Mesendoderm (in vitro differentiated cells): ENCODE measurements at places on chromosomes 13 and 19.

GRCh38 chr19:54155694-54156093, 3.8 kb downstream of the LENG1 start:
- H3K4me1 ChIP-seq, result no peaks in the 10 kb centered on the region
- no peak overlapping the region for H3K4me3 ChIP-seq
- H3K36me3 ChIP-seq, result peaks cover 22% of the 10 kb centered on the region
- DNase-seq, result peak; percentile 48

GRCh38 chr13:40187841-40188591, 478.4 kb downstream of the FOXO1 start:
- peaks cover 3% of the 10 kb centered on the region for H3K4me1 ChIP-seq
- H3K36me3 ChIP-seq, result no peaks in the 10 kb centered on the region
- DNase-seq, result no peak

- no peak overlapping the region for H3K4me3 ChIP-seq
- DNase-seq, result no peak
- H3K36me3 ChIP-seq, result peaks cover 5% of the 10 kb centered on the region
- H3K4me1 ChIP-seq, result no peaks in the 10 kb centered on the region
- H3K27ac ChIP-seq, result no peak overlapping the region
- no peaks in the 10 kb centered on the region for H3K27me3 ChIP-seq
Observed at GRCh38 chr19:14149509-14149994, 13.2 kb upstream of the ASF1B start.

DNA sequence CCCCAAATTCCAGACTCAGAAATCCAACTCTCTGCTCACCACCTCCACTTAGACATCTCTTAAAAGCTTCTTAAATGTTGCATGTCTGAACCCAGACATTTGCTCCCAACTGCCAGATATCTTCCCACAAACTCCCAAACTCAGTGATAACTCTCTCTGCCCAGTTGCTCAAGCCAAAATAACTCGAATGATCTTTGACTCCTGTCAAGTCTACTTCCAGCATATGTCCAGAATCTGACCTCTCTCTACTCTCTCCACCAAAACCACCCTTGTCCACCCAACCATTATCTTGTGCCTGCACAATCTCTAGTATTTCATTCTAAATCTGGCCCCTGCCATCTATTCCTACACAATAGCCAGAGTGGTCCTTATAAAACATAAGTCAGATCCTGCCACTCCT, 99.3 kb downstream of the FGF14 start:
- no peak overlapping the region for H3K4me3 ChIP-seq
- H3K36me3 ChIP-seq, result no peaks in the 10 kb centered on the region
- no peaks in the 10 kb centered on the region for H3K4me1 ChIP-seq
- no peak for DNase-seq
- no peak overlapping the region for H3K27ac ChIP-seq

GRCh38 chr19:10898633-10899032, 27.3 kb downstream of the CARM1 start:
- no peaks in the 10 kb centered on the region for H3K4me1 ChIP-seq
- no peak overlapping the region for H3K27ac ChIP-seq
- H3K36me3 ChIP-seq, result no peaks in the 10 kb centered on the region
- H3K4me3 ChIP-seq, result no peak overlapping the region
- DNase-seq, result no peak

GRCh38 chr13:80166352-80166751, 174.6 kb downstream of the SPRY2 start:
- H3K36me3 ChIP-seq, result no peaks in the 10 kb centered on the region
- no peaks in the 10 kb centered on the region for H3K4me1 ChIP-seq
- H3K27ac ChIP-seq, result no peak overlapping the region
- DNase-seq, result no peak
- H3K4me3 ChIP-seq, result no peak overlapping the region
- H3K27me3 ChIP-seq, result no peaks in the 10 kb centered on the region

- no peak for DNase-seq
- H3K4me3 ChIP-seq, result no peak overlapping the region
- H3K27me3 ChIP-seq, result no peaks in the 10 kb centered on the region
- no peak overlapping the region for H3K27ac ChIP-seq
- H3K4me1 ChIP-seq, result no peaks in the 10 kb centered on the region
- no peaks in the 10 kb centered on the region for H3K36me3 ChIP-seq
Observed at GRCh38 chr13:37601648-37602440, 3.3 kb upstream of the POSTN start.

GRCh38 chr19:51810223-51810622, 15.3 kb downstream of the FPR3 start:
- no peak for DNase-seq
- no peaks in the 10 kb centered on the region for H3K27me3 ChIP-seq
- no peak overlapping the region for H3K4me3 ChIP-seq
- no peak overlapping the region for H3K27ac ChIP-seq
- H3K4me1 ChIP-seq, result peaks cover 2% of the 10 kb centered on the region

- no peaks in the 10 kb centered on the region for H3K36me3 ChIP-seq
- no peak overlapping the region for H3K27ac ChIP-seq
- H3K4me3 ChIP-seq, result no peak overlapping the region
- H3K27me3 ChIP-seq, result no peaks in the 10 kb centered on the region
Observed at GRCh38 chr13:28031220-28031895, 42.9 kb upstream of the URAD start.

- H3K36me3 ChIP-seq, result peaks cover 5% of the 10 kb centered on the region
- H3K4me1 ChIP-seq, result peaks cover 2% of the 10 kb centered on the region
- peak overlapping the region; percentile 45 for H3K4me3 ChIP-seq
- no peaks in the 10 kb centered on the region for H3K27me3 ChIP-seq
- H3K27ac ChIP-seq, result no peak overlapping the region
- no peak for DNase-seq
Observed at GRCh38 chr19:49666120-49666444, 349 bp downstream of the BCL2L12 start.

DNA sequence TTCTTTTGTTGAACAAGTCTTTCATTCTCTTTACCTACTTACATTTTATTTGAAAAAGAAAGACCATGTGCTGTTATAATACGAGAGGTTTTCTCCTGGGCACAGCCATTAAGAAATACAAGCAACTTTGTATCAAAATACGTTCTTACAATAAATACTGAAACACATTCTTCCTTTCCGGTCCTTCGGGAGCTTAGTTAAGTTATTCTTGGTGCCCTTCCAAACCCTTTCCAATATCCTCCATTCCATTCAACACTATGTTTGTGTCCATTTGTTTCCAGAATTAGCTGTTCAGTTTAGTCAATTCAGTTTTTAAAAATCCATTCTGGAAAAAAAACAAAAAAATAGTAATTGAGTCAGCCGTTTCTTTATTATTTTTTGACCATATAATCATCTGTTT, 746.8 kb upstream of the SLC10A2 start:
- no peak overlapping the region for H3K4me3 ChIP-seq
- no peaks in the 10 kb centered on the region for H3K36me3 ChIP-seq
- DNase-seq, result no peak
- no peak overlapping the region for H3K27ac ChIP-seq

DNA sequence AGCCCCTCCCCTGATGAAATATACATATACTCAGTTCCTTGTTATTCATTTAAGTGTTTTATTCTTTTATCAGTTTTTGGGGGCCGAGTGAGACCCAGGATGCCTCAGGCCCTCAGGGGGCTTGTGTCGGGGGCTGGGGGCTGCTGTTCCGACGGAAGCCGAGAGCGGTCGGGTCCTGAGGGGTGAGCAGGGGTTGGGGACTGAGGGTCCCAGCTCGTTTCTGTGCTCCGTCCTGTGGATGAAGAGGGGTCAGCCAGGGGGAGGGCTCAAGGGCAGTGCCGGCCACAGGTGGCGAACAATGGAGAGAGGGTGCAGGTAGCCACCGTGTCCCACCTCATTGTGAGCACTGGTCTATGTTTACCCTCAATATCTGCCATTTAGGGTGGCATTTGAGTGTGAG, 1.9 kb downstream of the PCP2 start:
- H3K27ac ChIP-seq, result no peak overlapping the region
- DNase-seq, result no peak

- no peaks in the 10 kb centered on the region for H3K27me3 ChIP-seq
- H3K27ac ChIP-seq, result no peak overlapping the region
- no peaks in the 10 kb centered on the region for H3K36me3 ChIP-seq
- peak; percentile 59 for DNase-seq
- H3K4me3 ChIP-seq, result no peak overlapping the region
Observed at GRCh38 chr19:39212375-39212742, 8.3 kb upstream of the SYCN start.

DNA sequence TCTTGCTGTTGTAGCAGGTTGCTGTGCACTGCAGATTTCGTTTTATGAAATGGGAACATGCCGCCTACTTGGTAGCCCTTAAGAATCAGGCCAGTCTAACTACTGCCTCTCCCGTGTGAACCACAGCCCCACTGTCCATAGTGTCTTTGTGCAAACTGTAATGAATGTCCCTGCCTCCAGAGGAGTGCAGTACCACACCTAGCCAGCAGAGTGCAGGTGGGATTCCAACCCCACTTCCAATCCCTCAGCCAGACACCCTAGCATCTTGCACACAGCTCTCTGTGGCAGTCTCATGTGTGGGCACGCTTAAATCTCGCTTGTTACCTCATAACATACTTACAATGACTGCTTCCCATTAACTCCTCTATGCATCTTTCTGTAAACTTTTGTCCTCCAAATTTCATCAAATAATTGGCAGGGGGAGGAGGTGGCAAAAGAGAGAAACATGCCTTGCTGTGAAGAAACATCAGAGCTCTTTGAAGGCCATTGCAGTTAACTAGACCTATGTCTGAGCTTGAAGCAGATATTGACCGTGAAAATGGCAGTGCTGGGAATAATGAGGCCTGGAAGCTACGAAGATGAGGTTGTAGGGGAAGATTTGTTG, 47.2 kb downstream of the ZAR1L start:
- DNase-seq, result peak; percentile 72
- H3K27ac ChIP-seq, result no peak overlapping the region
- H3K27me3 ChIP-seq, result no peaks in the 10 kb centered on the region
- H3K4me1 ChIP-seq, result no peaks in the 10 kb centered on the region

DNA sequence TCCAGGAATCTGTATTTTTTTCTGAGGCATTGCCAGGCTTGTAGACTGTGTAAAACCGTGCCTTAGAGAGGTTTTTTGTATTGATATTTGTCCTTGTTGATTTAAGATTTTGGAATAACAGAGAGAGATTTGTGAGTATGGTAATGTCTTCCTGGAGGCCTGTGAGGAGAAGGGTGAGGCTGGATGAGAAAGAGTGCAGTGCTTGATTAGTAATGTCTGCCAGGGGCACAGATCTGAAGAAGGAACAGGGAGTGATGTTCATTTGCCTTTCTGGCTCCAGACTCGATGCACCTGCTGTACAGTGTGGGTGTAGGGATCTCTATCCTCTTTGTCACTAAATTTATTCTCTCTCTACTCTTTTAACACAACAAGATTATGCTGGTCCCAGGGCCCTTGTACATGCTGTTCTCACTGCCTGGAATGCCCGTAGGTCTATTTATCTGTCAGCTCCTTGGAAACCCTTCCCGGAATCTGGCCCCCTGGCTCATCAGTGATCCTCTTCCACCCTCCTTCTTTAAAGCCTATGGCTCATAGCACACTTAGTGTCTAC, 4.2 kb downstream of the FIZ1 start:
- H3K4me3 ChIP-seq, result no peak overlapping the region
- H3K27ac ChIP-seq, result no peak overlapping the region
- DNase-seq, result no peak
- H3K27me3 ChIP-seq, result no peaks in the 10 kb centered on the region
- H3K4me1 ChIP-seq, result no peaks in the 10 kb centered on the region
- peaks cover 2% of the 10 kb centered on the region for H3K36me3 ChIP-seq

DNA sequence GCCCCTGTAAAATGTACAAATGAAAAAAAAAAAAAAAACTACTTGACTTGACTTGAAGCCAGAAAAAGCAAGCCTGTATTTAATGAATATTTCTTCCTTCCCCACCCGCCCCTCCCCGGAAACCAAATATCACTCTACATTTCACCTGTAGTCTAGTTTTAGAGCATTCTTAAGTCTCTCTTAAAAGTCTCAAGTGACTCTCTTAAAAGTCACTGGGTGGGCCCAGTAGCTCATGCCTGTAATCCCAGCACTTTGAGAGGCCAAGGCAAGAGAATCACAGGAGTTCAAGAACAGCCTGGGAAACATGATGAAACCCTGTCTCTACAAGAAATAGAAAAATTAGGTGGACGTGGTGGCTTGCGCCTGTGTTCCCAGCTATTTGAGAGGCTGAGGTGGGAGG, 72.0 kb downstream of the TSC22D1 start:
- H3K27me3 ChIP-seq, result no peaks in the 10 kb centered on the region
- no peak overlapping the region for H3K4me3 ChIP-seq
- no peak overlapping the region for H3K27ac ChIP-seq
- H3K4me1 ChIP-seq, result no peaks in the 10 kb centered on the region
- DNase-seq, result no peak

- peak; percentile 59 for DNase-seq
- H3K27ac ChIP-seq, result no peak overlapping the region
- H3K27me3 ChIP-seq, result no peaks in the 10 kb centered on the region
Observed at GRCh38 chr13:30466841-30467252, 1.1 kb upstream of the HMGB1 start.

GRCh38 chr13:99040536-99041131, 62.8 kb upstream of the DOCK9 start:
- no peak overlapping the region for H3K27ac ChIP-seq
- no peak for DNase-seq
- no peak overlapping the region for H3K4me3 ChIP-seq
- no peaks in the 10 kb centered on the region for H3K27me3 ChIP-seq
- no peaks in the 10 kb centered on the region for H3K36me3 ChIP-seq
- no peaks in the 10 kb centered on the region for H3K4me1 ChIP-seq

DNA sequence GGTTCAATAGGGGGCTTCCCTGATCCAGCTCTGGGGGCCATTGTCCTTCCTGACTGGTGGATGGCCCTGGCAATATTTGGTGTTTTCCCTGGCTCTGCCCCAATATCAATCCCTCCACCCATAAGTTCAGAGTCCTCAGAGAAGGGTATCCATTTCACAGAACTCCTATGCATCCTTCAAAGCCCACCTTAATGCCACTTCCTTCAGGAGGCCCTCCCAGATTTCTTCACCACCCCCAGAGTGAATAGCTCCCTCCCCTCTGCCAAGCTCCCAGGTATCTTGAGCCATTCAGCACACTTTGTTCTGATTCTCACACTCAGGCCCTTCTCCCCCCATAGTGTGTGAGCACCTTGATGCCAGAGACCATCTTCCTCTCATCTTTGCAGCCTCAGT, 5.8 kb downstream of the PPP1R14A start:
- H3K4me1 ChIP-seq, result peaks cover 6% of the 10 kb centered on the region
- no peak overlapping the region for H3K27ac ChIP-seq
- no peaks in the 10 kb centered on the region for H3K27me3 ChIP-seq
- H3K36me3 ChIP-seq, result no peaks in the 10 kb centered on the region
- DNase-seq, result no peak

GRCh38 chr13:112833551-112834257, 135.3 kb upstream of the MCF2L start:
- H3K4me3 ChIP-seq, result no peak overlapping the region
- no peaks in the 10 kb centered on the region for H3K4me1 ChIP-seq
- H3K27ac ChIP-seq, result no peak overlapping the region
- DNase-seq, result no peak
